ENCODE measurements at places on chromosomes 5 and 9.

- no peak for DNase-seq
These were observed 266.5 kb upstream of the ITGA1 start for GRCh38 chr5:52521236-52521635.

DNA sequence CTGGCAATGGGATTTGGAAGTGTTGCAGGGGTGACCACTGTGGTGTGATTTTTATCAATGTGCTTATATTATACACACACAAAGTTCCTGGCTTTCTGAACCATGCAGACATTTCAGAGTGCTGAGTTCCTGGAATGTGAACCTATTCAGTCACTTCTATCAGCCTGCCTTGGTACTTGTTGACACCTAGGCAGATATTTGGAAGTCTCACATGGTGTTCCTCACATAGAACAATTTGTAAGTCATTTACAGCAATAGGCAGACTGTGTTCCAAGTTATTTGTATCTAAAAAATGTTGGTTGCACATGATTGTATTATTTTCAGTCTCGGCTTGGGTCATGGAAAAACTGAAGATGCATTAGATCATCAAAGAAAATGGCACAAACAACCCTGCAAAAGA lies 182.2 kb downstream of the SREK1 start:
- DNase-seq, result no peak

GRCh38 chr9:83996126-83996525 lies 15.5 kb downstream of the RMI1 start:
- DNase-seq, result no peak

GRCh38 chr5:172845154-172845553 lies 11.1 kb downstream of the ERGIC1 start:
- DNase-seq, result no peak

DNA sequence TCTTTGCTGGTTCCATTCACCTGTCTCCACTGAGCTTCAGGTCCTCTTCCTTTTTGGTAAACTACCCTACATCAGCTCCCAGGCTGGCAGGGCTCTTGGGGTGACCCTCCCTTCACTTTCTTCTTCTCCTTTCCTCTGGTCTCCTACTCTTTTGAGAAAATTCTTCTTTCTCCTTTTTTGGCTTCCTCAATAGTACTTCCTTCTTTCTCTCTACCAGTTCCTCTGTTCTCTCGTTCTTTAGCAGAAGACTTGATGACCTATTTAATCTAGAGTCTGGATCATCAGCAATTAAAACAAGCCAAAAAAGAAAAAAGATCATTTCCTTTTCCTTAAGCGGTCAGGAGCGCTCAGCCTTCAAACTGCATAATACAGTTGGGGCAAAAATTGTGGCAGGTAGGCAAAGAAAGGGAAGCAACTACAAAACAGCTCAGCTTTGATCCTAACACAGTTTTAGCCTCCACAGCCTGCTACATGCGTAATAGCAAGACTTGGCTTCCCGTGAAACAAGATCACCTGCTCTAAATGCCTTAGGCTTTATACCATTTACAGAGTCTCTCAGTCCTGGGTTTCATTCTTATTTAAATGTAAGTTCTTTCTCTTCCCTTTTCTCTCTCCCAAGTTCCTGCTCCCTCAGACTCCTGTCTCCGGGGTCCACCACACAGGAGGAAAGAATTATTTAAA lies 14.0 kb upstream of the GSN start:
- no peak for DNase-seq

DNA sequence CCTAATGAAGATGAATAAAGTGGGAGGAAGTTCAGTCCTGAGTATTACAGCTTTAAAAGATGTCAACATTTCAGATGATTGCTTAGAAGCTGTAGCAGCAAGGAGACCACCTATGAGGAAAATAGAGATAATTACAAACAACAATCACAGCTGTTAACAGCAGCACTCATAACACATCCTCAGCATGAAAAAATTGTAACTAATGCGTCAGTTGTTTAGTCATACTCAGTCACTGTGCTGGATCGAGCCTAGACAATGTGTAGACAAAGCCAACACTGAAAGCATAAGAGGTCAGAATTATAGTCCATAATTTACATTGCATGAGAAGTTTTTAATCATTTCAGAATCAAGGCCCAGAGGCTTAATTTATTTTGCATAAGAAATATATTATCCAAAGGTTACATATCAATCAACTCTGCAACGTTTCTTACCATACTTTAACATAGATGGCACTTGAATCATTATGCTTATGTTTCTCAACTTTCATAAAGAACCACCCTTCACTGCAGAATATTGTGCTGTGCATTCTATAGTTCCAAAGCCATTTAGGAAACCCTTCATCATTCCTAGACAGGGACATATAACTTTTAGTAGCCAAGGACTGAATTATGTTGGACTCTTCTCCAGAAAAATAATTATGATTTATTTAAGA lies 60.2 kb upstream of the HAPLN1 start:
- DNase-seq, result no peak

DNA sequence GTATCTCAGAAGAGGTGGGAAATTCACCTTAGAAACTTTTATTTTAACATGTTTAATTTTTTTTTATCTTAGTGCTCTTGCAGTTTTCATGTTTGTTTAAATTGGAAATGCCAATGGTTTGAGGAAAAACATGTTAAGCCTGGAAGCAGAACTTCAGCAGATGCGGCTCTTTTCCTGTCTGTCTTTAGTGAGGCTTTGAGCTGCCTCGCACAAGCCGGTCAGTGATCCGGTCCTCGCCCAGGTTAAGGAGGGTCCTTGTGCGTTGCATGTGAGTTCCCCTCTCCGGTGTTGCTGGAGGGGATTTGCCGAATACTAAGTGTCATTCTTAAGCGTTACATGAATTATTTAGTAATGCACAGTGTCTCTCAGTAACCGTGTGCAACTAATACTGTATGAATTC lies 9.4 kb upstream of the PLEKHG4B start:
- DNase-seq, result no peak

DNA sequence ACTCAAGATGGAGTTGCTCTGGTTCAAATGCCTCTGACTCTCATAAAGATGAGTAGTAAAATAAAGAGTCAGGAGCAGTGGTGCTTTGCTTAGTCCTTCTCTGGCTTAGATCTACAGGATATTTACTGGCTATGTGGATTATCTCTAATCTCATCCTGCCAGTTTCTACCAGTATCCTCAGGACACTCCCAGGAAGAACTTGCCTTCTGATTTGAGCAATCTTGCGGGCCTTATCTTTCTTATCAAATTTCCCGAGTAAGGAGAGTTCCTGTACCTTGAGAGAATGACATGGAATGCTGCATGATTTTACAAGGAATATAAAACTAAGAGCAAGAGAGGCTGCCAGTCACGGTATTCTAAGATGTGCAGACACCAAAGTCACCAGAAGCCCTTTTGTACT lies 364.0 kb downstream of the ARHGEF28 start:
- no peak for DNase-seq

- DNase-seq, result no peak
These were observed 490.2 kb upstream of the RORB start for GRCh38 chr9:74006935-74007334.

DNA sequence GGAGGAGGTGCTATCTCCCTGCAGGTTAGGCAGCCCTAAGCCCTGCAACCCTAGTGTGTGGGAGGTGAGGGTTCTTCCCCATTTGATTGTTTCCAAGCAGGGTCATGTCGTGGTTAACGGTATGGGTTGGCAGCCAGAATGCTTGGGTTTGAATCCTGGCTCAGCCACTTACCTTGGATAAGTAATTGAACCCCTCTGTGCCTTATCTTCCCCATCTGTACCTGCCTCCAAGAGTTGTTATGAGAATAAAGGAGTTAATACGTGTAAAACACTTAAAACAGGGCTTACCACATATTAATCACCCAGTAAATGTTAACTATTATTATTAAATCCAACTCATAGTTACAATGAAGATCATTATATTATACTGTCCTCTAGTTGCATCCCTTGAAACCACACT lies 52.2 kb upstream of the SPATA31E1 start:
- DNase-seq, result no peak

- no peak for DNase-seq
These were observed 1.1 kb upstream of the IRX1 start for GRCh38 chr5:3594510-3595005.

All from DMS79 (cell line).